ENCODE measurements at places on chromosomes 4 and X.

DNA sequence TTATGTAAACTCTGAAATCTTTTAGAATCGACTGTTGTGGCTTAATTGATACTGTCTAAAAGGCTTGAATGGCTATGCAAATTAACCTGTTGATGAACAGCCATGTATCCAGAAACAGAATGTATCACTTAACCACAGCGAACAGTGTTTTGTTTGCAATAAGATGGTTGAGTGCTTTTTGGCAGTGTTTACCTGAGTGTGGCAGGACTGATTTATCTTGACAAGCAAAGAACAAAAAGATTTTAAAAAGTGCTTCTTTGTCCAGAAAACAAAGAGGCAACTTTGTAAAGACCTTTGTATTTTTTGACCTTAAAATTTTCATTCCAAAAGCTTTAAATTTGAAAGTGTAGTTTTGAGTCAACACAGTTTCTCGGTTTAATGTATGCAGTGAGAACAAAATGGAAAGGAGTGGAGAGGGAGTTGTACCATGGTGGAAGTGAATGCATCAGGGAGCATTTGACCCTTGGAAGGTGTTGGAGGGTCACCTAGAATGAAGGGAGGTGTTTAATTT lies 18.0 kb downstream of the ARHGAP10 start:
- DNase-seq, result no peak

GRCh38 chr4:31467781-31468180 lies 747.6 kb downstream of the PCDH7 start:
- no peak for DNase-seq

DNA sequence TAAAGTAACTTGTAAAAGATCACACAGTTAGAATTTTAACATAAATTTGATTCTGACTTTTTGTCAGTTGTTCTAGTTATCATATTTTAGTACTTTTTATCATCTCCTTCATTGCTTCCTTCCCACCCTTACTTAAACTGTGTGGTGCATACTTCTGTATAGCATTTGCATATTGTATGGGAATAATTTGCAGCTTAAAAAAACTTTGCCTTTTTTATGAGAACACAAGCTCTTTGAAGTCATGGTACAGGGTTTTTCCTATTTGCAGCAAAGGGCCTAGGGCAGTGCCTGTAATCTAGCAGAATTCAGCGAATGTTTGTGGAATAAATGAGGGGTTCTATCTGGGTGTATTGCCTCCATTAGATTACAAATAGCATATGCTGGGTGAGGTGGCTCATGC lies 41.6 kb downstream of the SYNPO2 start:
- no peak for DNase-seq

DNA sequence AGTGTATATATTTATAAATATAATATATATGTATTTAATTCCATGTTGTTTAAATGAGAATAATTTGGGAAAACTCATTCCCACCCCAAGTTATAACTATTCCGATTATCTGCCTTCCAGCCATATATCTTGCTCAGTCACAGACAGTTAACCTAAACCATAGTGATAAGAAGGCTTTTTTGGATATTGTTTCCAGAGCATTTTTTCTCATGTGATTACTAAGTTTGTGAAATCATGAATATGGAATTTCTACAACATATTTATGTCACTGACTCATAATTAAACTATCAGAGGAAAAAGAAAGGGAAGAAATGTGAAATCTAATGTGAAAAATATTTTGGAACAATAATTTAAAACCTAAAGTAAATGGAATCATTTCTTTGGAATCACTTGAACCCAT lies 1163.5 kb upstream of the PABPC4L start:
- no peak for DNase-seq

- DNase-seq, result no peak
Measured at GRCh38 chr4:96145601-96146000, 305.7 kb downstream of the PDHA2 start.

GRCh38 chr4:48681856-48682255 lies 98.2 kb downstream of the FRYL start:
- DNase-seq, result no peak

Measured in AG04449 (cell line).